WERI-Rb-1 (cell line): ENCODE measurements at places on chromosomes 12 and 14.

DNA sequence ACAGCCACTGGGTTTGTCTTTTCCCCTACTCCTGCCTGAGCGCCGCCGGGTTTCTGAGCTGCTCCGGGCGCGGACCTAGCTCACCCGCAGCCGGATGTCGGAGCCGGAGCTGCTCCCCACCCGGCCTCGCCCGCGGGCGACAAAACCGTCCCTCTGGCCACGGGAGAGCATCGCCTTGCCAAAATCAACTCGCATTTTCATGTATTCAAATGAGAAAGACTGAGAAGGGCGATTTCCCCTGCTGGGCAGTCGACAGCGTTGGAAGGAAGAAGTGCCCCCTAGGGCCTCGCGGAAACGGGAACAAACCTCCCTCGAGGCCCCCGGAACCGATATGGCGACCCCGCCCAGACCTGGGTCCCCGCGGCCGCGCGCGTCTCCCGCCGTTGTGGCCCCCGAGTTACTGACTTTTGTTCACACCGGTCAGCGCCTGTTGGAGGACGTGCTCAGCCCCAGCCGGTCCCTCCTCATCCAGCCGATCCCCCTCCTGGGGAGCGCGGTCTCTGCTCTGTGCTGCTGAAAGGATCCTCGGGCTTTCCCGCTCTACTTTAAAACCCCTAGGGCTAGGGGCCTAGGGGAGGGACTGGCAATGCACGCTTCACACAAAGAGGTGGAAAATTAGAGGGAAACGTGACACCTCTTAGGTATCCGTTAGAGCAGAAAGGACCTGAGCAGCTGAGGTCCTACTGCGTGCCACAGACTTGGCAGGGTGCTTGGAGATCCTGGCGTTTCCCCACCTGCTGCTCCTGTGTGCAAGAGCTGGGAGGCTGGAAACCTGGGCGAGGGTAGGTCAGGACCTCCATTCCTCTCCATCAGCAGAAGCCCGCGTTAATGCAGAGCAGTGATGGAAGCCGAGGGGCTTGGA lies 4.3 kb downstream of the TTC6 start:
- peak; percentile 19 for DNase-seq

DNA sequence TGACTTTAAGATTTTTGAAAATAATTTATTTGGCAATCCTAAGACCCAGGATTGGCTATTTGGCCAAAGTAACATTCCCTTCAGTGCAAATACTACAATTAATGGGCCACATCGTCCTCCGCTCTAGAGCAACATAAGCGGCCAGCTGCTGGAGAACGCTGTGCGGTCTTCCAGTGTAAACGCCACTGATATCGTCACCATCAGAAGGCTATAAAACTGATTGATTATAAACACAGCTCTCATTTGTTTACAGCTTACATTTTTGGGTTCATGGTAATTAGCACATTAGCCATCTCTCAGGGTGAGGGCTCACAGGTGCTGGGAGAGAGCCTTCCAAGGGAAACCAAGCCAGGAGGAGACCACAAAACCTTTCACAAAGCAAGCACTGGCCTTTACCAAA lies 130.1 kb upstream of the BMP4 start:
- no peak for DNase-seq

GRCh38 chr12:123232472-123232806 lies 502 bp downstream of the MPHOSPH9 start:
- no peak for DNase-seq

GRCh38 chr14:22849212-22849819 lies 12.9 kb downstream of the MMP14 start:
- no peak for DNase-seq

GRCh38 chr12:115185506-115185905 lies 501.5 kb upstream of the TBX3 start:
- no peak for DNase-seq

DNA sequence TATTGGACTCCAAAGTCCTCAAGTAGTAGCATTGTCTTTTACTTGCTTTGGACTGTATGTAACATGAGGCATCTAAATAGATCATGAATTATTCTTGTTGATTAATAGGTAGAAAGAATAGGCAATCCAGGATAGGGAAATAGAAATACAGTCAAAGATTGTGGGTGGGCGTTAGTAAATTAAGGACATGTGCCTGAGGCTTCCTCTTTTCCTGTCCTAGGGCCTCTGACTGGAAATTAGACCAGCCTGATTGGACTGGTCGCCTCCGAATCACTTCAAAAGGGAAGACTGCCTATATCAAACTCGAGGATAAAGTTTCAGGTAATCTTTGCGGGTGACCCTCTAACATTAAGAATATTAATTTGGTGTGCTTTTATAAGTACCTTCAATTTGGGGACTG lies 7.6 kb downstream of the NECAP1 start:
- no peak for DNase-seq

DNA sequence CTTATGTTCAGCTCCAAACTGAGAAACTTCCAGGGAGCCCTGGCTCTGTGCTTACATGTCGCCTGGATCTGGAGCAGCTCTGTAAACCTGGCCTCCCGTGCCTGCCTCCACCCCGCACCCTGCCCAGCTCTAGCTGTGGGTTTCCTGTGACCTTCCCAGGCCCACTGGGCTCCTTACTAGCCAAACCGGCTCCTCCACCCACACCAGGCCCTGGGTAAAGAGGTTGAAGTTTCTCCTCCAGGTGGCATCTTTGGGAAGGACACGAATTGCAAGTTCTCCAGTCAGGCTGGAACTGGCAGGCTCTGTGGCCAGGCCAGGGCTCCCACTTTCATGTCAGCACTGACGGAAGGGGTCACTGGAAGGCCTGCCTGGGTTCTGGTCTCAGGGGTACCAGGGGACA lies 60.9 kb upstream of the ZFP36L1 start:
- no peak for DNase-seq

- DNase-seq, result no peak
These were observed 211.2 kb downstream of the LRRK2 start for GRCh38 chr12:40435951-40436350.

- DNase-seq, result no peak
These were observed 17.3 kb upstream of the CHGA start for GRCh38 chr14:92905667-92906066.

DNA sequence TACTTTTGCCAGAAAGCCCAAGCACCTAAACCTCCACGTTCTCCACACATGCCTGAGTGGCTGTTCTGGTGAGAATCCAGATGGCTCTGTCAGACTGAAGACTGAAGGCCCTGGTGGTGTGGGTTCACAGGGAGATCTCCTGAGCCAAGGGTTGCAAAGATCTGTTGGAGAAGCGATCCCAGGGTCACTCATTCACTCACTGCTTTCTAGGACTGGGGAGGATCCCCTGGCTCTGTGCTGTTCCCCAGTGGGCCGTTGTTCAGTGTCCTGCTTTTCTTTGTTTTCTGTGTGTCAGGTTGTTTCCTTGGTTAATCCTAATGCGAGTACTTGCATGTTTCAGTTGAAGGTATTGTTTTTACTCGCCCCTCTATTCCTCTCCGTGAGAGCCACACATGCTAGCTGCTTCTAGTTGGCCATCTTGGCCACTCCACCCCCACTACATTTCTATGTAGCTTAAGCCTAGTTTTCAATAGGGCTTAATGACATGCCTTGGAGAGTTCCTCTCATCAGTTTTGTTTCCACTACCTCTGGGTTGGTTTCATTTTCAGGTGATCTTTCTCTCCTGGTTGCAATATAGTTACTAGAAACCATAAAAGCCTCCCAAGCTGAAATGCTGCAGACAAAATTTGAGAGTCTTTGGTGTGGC lies 144.5 kb upstream of the SLC38A2 start:
- no peak for DNase-seq

GRCh38 chr12:104025771-104026170 lies 24.2 kb downstream of the GLT8D2 start:
- DNase-seq, result no peak

GRCh38 chr12:120914794-120915193 lies 10.6 kb upstream of the SPPL3 start:
- DNase-seq, result no peak

DNA sequence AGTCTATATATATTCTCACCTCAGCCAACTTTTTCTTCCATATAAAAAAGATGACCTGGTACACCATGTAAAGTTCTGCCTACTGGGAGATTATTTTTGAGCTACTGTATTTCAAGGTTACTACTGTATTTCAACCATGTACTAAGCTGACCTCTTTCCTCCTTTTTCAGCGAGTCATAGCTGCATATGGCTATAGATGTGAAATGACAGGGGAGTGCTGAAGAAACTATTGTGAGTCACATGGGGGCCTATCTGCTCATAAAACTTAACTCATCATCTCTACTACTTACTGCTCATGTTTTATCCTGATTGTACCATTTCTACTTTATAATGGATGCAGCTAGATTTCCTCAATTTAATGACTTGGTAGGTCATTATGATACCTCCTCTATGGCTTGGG lies 571.4 kb upstream of the ATP2B1 start:
- DNase-seq, result no peak

GRCh38 chr12:104056419-104056972 lies 6.5 kb upstream of the GLT8D2 start:
- no peak for DNase-seq

DNA sequence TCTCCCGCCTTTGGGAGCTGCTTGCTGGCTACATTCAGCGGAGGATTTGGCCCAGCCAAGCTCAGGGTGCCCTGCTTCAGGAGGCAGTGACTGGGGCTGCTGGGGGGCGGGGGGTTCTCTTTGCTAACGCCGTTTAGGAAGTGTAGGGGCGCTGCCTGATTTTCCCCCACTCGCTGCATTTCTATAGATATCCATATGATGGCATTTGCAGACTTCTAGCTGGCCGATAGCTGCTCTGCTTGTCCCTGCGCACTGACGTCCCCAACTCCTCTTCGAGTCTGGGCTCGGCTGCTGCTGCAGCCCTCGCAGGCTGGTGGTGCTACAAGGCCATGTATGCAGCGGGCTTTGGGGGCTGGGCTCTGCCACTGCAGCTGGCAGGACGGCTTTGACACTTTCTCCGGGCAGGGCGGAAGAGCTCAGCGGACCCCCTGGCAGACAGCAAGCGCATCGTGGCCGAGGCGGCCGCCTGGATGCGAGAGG lies 3.1 kb downstream of the LRFN5 start:
- peak; percentile 9 for DNase-seq

- DNase-seq, result no peak
These were observed 414.3 kb downstream of the BCAT1 start for GRCh38 chr12:24534622-24535021.

DNA sequence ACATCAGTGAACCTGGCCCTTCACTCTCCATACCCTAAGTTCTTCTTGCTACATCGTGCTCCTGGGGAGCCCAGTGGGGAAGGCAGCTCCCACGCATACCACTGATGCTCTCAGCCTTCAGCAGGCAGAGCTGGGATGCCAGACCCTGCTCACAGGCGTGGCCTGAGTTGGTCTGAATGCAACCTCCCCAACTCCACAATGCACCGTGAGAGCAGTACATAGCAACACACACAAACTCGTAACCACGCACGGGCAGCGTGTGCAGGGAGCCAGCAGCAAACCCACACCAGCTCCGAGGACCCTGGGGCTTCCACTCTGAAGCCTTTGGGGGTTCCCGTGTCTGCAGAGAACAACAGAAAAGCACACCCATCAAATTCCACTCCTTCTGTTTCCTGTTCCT lies 37.3 kb downstream of the ANO2 start:
- DNase-seq, result no peak

- DNase-seq, result no peak
These were observed 64.7 kb downstream of the ZNF641 start for GRCh38 chr12:48285751-48286650.

DNA sequence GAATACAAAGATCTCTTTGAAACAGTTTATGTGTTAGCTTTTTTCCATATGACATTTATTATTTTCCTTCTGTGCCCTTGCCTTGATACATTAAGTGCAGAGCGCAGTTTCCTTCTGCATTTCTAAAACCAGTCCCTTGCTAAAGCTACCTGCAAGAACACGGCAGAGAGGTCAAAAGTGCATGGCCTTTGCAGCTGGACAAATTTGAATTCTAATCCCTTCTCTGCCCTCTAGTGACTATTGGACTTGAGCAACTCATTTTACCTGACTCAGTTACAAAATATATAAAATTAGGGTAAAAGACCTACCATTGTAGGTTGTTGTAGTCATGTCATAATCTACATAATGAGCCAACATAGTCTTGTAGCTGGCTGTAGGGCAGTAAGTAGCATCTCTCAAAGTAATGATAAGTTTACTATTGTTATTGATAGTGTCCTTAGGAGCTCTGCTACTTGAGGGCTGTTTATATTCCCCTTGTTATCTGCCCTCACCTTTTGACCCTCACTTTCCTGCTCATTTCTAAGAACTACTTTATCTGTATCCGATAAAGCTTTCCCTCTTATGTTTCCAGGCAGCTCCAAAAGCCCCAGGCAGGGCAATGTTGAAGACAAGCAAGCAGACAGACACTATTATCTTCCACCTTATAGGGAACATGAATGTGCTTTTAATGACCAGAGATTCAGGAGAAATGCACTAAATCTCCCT lies 120.0 kb upstream of the PDZRN4 start:
- DNase-seq, result no peak

- peak; percentile 56 for DNase-seq
These were observed 44.0 kb upstream of the REP15 start for GRCh38 chr12:27652174-27652763.

GRCh38 chr12:49305762-49306510 lies 11.0 kb downstream of the PRPH start:
- no peak for DNase-seq

GRCh38 chr12:98838231-98838647 lies 193.1 kb downstream of the APAF1 start:
- no peak for DNase-seq
